CD8-positive, alpha-beta memory T cell (primary cell): ENCODE measurements at places on chromosomes 3 and 15.

- DNase-seq: no peak
Measured at GRCh38 chr3:2090095-2090911, 8.4 kb upstream of the CNTN4 start.

- no peak for DNase-seq
Measured at GRCh38 chr15:76293361-76293760, 17.9 kb downstream of the ETFA start.

GRCh38 chr15:64314456-64314855, 41.5 kb downstream of the CSNK1G1 start:
- DNase-seq: no peak

- DNase-seq: no peak
Measured at GRCh38 chr15:80878242-80878866, 99.2 kb downstream of the CEMIP start.

- no peak for DNase-seq
Measured at GRCh38 chr15:87500240-87500639, 756.3 kb downstream of the NTRK3 start.

DNA sequence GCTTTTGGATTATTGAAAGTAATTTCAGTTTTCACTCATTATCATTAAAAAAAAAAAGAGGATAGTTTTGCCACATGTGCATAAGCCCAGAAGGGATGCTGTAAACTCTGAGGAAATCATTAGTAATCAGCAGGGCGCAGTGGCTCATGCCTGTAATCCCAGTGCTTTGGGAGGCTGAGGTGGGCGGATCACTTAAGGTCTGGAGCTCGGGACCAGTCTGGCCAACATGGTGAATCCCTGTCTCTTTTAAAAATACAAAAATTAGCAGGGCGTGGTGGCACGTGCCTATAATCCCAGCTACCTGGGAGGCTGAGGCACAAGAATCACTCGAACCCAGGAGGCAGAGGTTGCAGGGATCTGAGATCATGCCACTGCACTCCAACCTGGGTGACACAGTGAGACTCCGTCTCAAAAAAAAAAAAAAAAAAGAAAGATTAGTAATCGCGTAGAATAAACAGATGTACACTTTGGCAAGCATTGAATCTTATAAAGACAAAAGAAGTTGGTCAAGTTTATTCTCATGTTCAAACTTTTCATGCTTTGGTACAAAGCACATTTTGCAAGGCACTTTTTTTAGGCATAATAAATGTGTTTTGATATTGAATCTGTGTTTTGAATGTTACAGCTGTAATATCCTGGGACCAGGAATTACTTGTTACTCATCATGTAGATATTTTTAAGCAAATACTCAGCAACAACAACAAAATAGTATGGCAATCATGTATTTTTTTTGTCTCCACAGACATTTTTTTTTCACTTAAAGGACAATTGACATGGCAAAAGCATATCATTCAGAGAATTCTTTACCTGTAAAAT, 93.2 kb upstream of the AGTR1 start:
- no peak for DNase-seq

GRCh38 chr3:136270179-136270578, 20.0 kb downstream of the PCCB start:
- DNase-seq: no peak

GRCh38 chr3:40588406-40588805, 63.6 kb downstream of the ZNF621 start:
- DNase-seq: no peak

DNA sequence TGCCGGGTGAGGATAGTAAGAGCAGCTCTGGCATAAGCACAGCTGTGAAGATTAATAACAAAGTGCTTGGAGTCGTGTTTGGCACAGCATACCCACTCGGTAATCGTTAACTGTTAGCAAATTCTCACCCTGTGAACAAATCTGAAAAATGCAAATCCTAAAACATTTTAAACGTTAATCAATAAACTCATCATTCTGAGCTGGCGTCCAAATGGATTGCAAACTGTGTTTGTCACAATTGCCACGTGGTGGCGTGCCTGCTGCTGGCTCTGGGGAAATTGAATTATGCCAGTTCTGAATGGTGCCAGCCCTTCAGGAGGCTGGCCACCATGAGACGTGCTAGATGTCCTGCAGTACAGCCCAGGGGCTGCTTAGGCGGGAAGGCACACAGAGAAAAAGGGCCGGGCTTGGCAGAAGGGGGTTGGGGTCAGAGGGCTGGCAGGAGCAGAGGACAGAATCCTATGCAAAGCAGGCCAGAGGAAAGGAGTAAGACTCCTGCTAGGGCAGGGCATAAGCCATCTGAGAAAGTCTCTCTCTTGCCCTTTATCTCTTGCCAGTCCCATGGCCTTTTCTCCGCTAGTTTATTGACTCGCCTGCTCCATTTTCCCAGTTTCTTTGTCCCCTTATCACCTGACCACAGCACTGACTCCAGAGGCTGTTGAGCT, 22.1 kb upstream of the POLG start:
- DNase-seq: no peak

GRCh38 chr15:71888797-71889196, 78.4 kb downstream of the NR2E3 start:
- no peak for DNase-seq

- DNase-seq: no peak
Measured at GRCh38 chr3:50491023-50491422, 12.4 kb downstream of the CACNA2D2 start.

DNA sequence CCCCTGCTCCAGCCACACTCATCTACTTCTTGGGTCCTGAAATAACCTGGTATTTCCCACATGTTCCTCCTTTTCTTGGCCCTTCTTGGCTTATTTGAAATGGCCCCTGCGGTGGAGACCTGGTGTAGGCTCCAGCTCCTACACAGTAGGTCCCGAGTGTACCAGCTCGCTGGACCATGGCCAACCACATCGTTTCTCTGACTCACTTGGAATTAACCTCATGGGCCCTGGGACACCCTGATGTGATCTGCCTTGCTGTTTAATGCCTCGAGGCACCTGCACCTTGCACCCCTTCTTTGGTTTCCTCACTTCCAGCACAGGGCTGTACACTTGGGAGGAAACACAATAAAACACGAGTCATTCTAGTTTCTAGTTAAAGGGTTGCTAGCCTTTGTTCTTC, 60.3 kb downstream of the FEM1B start:
- no peak for DNase-seq

DNA sequence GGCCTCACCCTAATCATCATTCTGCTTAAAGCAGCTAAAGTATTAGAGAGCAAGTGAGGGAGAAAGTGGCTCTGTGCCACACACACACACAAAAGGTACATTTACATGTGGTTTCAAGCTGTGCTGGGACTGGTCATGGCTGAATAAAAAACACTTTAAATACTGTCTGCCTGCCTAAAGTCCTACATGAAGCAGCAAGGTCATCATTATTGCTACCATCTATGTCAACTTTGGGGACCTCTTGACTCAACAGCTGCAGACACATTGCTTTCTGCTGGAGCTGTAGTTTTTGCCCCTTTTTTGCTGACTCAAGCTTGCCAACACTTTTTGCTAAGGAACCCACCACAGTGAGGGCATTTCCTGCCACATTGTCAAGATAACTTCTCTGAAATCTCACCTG, 1237.9 kb downstream of the ROBO2 start:
- no peak for DNase-seq

- no peak for DNase-seq
Measured at GRCh38 chr3:138400651-138401070, 33.8 kb upstream of the ESYT3 start.

- DNase-seq: no peak
Measured at GRCh38 chr3:164024786-164025185, 1053.5 kb downstream of the SI start.

GRCh38 chr15:64209680-64210334, 47.0 kb upstream of the PPIB start:
- no peak for DNase-seq

DNA sequence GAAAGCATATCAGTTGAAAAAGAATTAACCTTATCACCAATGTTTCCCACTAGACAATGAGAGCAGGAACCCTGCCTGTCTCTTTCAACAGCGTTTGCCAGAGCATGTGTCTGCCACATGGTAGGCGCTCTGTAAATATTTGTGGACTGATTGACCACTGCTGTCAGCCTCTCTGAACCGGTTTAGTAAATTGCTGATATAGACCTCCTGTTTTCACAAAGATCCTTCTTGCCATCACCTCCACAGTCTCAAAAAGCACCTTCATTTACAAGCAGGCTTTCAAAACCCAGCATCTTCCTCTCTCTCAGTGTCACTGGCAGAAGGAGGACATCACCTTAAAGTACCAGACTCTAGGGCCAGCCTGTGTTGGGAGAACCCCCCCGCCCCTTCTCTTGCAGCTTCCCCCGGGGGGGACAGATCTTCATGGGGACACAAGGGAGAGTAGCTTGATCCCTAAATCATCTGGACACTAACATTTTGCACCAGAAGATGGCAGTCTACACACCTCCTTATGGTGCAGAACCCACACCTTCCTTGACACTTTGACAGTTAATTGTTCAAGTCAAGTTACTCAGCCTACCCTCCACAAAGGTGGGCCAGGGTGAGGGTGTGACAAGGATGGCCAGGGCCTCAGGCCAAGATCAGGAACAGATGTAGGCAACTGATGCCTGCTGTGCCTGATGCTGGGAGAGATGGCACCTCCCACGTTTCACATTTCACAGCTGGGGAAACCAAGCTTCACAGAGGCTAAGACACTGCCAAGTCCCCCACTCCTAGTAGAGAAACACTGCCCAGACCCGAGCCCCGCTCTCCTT, 37.8 kb upstream of the USP3 start:
- DNase-seq: peak; percentile 18

DNA sequence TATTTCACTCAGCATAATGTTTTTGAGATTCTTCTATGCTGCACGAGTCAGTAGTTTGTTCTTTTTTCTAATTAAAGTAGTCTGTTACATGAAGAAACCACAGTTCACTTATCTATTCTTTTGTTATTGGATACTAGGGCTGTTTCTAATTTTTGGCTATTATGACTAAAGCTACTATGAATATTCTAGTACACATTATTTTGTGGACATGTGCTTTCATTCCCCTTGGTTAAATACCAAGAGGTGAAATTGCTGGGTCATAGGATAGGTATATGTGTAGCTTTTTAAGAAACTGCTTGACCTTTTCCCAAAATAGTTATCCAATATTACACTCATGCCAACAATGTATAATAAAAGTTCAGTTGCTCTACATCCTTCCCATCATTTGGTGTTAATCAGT, 8.9 kb downstream of the PDE8A start:
- DNase-seq: no peak

DNA sequence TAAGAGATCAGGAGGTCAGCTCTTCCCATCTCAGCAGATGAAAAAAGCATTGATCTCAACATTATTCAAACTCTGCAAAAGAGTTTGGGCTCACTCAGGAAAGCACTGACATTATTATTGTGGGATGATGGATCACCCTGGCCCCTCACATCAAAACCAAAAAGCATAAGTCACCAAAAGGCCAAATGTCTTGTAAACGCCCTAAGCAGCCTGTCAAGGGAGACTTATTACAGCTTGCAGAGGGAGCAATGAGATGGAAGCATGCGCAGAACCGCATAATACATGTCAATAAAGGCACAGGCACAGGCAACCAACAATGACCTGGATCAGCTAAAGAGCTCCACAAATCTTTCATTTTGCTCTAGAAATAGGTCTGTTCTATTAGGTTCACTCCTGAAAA, 4.6 kb downstream of the FSIP1 start:
- no peak for DNase-seq

- no peak for DNase-seq
Measured at GRCh38 chr3:101042996-101043686, 49.9 kb upstream of the ABI3BP start.

GRCh38 chr3:165526367-165526766, 310.9 kb downstream of the BCHE start:
- DNase-seq: no peak

DNA sequence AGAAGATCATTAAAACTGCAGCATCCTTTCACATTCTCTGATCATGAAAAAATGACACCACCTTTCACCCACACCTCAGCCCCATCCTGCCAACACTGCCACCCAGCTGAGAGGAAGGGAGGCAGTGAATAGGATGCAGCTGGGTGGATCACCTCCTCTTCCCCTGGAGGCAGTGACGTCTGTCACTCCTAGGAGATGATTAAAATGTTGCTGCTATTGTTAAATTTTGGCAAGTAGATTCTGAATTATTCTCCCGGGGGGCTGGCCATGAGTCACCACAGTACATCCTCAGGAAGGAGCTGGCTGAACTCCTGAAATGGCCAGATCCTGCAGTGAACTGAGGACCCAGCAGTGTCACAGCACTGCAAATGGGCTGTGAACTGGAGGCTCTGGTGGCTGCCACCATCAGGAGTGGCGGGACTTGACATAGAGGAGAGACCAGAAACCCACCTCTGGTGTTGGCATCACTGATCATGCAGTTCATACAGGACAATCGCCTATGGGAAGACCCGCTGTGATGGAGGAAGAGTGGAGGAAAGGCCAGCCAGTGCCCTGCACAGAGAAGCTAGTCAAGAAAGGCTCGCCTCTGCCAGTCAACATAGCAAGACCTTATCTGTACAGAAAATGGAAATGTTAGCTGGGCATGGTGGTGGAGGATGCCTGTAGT, 199.1 kb downstream of the FAM43A start:
- no peak for DNase-seq

DNA sequence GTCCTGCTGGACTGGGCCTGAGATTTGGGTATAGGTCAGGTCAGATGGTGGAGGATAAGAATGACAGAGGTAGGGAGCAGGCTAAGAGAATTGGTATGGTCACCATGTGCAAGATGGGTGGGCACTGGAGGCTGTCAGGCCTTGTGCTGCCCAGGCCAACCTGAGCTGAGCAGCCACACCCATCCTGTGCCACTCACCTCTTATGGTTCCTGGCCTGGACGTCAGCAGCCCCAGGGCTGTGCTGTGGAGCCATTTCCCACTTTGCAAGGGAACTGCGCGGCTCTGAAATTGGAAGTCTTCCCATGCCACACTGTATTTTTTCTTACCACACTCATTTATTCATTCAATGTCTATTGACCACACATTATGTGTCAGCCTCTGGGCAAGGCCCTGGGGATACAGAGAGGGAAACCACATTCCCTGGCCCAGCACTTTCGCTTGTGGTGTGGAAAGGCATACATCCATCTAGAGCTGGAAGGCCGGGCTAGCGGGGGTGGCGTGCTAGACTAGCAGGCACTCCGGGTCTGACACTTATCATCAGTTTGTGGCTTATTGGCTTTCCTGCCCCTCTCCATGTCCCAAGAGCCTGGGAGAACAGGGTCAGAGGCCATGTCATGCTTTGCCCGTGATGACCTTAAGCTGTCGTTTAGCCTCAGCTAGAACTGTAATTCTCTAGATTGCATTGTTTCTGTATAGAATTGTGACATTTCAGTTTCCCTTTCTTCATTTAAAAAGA, 51.1 kb upstream of the POLG start:
- no peak for DNase-seq

DNA sequence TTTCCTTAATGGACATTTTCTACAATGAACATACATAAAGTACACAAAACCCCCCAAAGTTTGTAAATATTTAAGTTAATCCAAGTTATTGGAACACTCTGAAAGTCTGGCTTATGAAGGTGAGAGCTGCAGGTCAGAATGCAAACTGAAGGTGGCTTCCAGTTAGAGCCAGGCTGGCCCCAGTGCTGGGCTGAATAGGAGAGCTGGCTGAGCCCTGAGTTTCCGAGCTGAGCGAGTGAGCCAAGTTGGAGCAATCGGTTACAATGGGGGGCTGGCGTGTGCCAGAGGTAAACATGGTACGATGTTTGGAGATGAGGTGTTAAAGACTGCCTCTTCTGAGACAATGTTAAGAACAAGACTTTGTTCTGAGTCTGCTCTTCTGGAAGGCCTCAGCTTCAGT, 230.8 kb upstream of the MCTP2 start:
- no peak for DNase-seq

GRCh38 chr15:51094606-51095569, at the start of gene TNFAIP8L3:
TNFAIP8L3 (minus strand) TSS chr15:51094906; CDS start chr15:51094595, 311 bp downstream.
- DNase-seq: no peak

- no peak for DNase-seq
Measured at GRCh38 chr3:51722362-51722761, 15.5 kb downstream of the GRM2 start.
